Iris pigment epithelial cell (primary cell): ENCODE measurements at places on chromosomes 12 and 14.

GRCh38 chr14:52068615-52069306, at the start of gene NID2:
TSS of gene NID2 (minus strand) at chr14:52069059. CDS start at chr14:52068994, 65 bp downstream.
- DNase-seq: peak; percentile 96

GRCh38 chr14:101925152-101925551, 39.2 kb upstream of the DYNC1H1 start:
- DNase-seq: no peak

DNA sequence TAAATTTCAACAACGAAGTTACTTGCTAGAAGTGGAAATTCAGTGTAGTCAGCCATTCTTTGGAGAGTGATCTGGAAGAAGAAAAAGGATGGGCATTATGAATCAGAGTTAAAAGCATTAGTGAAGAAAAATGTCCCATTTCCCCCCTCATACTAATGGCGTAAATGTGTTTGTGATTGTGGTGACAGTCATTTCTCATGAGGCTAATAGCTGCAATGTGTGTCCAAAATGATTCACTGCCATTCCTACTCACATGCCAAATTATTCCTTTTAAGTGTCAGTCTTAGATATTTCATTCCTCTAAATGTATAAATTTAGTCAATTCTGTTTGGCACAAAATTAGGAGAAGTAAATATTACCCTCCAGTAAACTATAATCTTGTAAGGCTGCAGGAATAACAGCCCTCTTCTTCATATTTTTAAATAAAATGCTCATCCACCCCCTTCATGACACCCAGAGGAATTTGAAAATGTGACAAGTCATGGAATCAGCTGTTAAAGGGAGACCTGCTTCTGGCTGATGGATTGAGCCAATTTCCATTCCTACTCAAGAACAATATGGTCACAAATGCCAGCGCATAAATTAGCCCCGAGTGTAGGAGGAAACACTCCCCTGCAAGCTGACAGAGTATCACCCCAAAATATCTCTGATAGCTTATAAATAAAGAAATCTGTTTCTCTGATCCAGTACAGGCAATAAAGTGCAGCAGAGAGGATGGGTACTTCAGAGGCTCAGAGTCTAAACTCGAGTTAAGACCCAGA, 912.3 kb upstream of the SEL1L start:
- DNase-seq: no peak

DNA sequence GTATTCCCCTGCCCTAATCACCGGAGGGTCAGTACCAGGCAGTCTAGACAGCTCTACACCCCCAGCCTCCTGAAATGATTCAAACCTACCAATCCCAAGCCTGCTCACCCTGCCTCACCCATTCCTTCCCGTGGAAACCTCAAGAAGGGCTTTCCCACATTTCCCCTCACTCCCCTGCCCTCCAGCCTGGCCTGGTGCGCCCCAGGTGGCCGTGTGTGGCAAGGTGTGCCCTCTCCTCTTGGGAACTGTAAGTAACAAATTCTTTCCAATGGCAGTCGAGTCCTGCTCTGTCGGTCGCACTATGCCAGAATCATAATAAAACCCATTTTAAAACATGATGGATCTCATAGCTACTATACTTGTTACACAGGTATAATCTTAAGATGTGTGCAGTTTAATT, 13.9 kb upstream of the DEGS2 start:
- DNase-seq: no peak
